ENCODE measurements at places on chromosomes 4 and X.

DNA sequence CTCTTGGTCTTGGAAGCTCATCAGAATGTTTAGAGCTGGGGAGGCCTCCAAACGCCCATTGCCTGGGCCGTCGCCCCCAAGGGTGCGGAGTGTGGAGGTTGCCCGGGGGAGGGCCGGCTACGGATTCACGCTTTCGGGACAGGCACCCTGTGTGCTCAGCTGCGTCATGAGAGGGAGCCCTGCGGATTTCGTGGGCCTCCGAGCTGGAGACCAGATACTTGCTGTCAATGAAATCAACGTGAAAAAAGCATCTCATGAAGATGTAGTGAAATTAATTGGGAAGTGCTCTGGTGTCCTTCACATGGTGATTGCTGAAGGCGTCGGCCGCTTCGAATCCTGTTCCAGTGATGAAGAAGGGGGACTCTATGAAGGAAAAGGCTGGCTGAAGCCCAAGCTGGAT is 23.3 kb downstream of the RGS12 start:
- no peak for DNase-seq

DNA sequence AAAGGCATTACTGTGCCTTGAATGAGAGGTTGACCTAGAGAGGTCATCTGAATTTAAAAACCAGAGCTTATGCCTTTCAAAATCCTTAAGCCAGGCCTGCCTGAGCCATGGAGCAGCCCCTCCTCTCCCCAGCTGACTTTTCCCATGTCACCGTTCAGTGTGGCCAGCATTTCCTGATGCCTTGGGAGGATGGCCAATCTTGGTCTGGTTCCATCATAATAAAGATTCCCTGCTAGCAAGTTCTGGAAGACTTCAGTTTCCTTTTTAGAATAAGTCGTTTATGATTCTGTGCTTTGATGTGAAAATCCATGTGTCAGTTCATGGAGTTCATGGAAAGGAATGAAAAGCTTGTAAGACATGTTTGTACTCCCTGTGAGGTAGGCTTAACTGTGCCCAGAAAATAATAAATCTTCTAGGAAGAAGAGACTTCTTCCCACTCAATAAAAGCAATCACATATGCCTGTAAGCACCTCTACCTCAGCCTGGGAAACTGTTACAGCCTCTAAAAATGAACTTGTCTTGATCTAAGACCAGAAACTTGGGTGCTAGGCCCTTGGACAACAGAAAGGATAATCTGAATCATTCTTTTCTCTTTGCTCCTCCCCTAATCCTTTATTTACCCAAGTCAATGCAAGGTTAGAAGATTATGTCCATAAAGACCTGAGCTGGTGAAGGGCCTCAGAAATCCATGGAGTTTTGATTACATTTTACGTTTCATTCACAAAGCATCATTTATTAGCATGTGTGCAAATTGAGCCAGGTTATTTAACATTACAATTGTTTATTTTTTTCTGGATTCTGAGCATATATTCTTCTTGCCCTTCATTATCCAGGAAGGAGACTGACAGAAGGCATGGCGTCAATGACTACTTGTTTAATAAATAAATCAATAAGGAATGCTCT is 84.0 kb upstream of the TBC1D9 start:
- no peak for DNase-seq

DNA sequence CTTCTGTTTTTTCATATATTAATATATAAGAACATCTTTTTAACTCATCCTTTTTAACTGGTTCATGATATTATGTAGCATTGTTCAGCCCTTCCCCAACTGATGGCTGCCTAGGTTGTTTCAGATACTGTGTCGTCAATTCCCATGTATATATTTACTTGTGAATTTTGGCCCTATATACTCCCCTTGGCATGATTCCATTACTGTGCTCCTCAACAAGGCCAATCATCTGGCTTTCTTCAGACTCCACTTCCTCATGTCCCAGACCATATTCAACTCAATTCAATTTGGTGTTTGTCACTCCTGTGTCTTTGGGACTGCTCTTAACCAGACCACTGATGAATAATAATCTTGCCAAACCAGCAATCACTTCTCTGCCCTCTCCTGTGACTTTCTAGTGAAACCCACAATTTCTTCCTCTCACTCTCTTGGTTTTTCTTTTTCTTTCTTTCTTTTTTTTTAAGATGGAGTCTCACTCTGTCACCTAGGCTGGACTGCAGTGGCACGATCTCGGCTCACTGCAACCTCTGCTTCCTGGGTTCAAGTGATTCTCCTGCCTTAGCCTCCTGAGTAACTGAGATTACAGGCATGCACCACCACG is 2.7 kb upstream of the WDR45 start:
- no peak for DNase-seq

DNA sequence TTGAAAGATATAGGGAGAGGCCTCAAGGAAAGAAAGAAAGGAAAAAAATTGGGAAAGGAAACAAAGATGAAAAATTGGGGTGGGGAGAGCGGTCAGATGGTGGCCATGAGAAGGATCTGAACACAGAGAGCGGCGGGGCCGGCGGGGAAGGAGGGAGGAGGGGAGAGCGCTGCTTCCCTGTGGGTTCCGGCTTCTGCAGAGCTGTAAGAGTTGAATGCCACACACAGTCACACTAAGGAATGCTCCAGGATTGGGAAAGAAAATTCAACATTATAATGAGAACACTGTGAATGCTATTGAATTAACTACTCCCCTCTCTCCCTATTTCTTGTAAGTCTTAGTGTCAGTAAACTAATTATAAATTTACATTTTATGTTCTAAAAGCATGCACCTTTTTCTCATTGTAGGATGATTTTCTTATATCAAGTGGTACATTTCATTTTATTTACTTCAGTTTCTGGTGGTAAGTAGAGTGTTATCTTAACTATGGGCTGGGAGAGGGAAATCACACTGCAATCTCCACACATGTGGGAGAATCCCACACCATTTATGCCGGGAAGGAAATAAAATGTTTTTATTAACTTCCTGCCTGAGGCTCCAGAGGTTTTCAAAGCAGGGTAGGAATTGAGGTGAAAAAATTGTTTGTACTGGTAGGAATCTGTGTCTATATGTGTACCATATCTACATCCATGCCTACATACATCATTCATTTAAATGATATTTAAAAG is 904 bp downstream of the F11 start:
- DNase-seq, result no peak

DNA sequence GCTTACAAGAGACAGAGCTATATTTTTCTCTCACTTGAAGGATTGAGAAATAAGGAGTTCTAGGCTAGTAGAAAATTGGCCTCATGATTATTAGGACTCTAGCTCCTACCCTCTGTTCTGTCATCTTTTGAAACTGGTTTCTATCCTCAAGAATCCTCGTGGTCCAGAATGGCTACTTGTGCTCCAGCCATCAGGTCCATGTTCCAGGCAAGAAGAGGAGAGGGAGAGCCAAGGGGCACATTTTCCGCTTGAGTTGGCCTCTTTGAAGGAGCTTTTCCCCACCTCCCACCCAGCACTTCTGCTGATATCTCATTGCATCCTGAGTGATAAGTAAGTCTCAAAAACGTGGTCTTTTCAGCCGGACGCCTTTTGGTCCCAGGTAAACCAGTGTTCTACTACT is 7.2 kb upstream of the SORBS2 start:
- DNase-seq, result no peak

DNA sequence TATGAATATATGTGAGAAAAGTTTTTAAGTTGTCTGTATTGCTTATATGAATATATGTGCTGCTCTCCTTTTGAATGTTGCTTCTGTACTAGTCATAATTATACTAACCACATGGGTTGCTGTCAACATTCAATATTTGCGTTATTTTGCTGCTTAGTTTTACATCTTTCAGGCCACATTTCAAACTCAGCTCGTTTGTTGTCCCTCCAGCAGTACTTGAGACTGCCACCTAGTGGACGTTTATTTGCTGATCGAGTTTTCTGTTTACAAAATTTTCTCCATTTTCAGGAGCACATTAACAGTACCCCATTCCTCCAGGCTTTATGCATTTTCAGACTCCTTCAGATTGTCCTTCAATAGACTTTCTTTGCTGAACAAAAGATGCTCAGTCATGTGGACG is 75.8 kb downstream of the NUDT11 start:
- no peak for DNase-seq

DNA sequence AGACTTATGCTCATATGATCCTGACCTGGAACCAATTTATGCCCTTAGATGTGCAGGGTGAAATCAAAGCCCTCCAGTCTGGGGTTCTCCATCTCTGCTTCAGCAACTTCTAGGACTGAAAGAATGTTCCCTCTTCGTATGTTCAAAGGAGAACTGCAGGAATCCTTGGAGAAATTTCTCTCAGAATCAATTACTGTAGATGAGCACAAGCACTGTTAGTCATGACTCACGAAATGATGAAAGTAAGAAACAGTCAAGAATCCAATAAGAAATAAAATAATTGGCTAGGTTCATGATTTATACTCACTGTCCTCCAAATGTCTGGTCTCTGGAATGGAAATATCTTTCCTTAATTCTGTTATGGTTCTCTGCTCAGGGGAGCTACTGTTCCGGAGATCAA is 348.2 kb downstream of the PDGFC start:
- no peak for DNase-seq

DNA sequence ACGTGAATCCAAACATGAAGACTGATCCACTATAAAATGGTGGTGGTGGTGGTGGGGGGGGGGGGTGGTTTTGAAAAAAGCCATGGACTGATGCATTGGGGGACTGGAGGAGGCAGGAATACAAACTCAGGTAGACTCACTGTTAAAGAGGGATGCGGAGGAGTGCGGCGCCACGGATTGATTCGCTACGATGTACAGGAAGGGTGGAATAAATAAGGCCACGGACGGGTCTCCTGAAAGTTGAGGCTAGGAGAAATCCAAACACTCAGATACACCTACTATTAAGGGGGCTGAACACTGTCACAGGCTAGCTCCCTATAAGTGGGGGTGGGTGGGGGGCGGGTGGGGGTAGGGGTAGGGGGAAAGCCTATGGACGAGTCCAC is 591 bp downstream of the ELK1 start:
- no peak for DNase-seq

GRCh38 chr4:88452912-88453311 is 4.0 kb upstream of the HERC5 start:
- no peak for DNase-seq

DNA sequence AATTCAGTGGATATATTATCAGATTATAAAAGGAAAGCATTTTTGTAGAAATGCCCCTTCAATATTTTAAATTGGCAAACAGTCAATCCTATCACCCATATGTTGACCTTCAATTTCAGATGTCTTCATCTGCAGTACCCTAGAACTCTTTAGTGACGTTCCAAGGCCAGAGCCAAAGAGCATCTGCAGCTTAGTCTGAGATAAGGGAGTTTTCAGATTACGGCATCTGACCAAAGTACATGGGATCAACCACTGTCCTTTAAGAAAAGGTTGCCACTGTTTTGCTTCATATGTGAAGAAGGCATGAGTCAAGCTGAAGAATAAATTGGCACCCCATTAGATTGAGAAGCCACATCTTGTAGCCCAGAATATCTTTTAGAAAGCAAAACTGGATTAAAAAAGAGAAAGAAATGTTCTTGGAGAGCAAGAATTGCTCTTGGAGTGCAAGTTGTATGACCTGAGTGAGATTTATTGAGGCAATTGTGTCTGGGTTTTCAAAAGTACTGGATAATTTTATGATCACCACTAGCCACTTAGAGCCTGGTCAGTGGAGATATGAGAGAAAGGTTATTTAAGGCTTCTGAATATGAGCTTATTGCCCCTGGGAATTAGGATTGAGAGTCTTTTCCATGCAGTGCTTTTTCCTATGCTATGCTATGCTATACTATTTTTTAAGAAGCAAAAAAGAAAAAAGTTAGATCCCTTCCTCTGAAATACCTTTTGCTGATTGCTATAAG is 251.9 kb upstream of the NR3C2 start:
- no peak for DNase-seq

- DNase-seq, result no peak
Measured at GRCh38 chr4:123616951-123617461, 220.4 kb downstream of the SPRY1 start.

- no peak for DNase-seq
Measured at GRCh38 chr4:182604953-182605352, 312.2 kb downstream of the DCTD start.

DNA sequence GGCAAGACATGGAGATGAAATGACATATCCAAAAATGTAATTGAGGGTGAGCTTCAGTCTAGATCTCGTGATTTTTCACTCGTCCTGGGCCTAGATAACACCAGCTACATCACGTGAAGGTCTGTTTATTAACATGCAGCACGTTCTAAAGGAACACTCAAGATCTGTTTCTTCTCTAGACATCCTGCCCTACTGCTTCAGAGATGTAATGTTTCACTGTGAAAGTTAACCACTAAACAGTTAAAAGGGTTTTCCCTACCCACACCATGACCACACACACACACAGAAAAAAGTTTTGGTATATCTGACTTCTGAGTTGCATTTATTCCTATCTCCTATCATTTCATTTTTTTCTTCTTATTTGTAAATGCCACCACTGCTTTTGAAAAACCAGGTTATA is 52.3 kb upstream of the SMIM31 start:
- DNase-seq, result no peak

- DNase-seq, result no peak
Measured at GRCh38 chrX:13752646-13753045, 18.1 kb downstream of the OFD1 start.

DNA sequence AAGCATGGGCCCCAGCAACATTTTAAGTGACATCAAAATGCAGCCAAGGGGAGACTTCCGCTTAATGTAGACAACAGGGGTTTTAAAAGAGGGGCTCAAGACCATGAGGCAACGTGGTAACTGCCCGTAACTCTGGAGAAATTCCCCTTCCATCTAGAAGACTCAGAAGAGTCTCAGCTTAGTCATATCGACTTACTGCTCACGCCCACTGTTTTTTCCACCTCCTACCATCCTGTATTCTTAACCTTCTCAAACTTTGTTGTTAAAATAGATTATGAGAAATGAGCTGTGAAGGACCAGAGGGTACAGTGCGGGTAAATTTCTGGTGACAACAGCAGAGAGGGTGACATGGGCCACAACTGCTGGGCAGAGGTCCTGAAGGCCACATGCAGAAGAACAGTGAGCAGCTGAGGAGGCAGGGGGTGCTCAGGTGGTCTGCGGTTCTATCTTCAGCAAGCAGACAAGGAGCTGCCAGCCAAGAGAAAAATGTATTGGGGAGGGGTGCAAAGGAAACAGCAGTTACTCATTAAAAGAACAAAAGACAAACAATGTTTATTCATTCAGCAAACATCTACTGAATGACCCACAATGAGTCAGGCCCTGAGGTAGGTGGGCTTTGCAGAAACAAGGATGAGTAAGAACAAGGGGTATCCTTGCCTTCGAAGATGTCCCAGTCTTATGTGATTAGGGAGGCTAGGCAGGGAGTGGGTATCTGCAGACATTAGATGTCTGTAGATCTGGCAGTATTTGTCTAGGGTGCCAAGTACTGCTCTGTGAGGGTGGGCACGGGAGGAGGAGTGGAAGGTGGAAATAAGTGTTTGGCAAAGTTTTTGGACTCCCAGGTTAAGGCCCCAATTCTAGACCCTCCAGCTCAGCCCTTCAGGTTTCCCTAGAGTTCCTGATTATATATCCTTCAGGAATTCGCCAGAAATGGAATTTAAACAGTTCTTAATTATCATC is 175.3 kb downstream of the TSPAN5 start:
- peak; percentile 1 for DNase-seq

Measured in activated naive CD8-positive, alpha-beta T cell treated with anti-CD3 and anti-CD28 coated beads, Interleukin-2, amount 50 U/mL, for 16 hours (primary cell).